ENCODE measurements at places on chromosomes 12 and 14.

DNA sequence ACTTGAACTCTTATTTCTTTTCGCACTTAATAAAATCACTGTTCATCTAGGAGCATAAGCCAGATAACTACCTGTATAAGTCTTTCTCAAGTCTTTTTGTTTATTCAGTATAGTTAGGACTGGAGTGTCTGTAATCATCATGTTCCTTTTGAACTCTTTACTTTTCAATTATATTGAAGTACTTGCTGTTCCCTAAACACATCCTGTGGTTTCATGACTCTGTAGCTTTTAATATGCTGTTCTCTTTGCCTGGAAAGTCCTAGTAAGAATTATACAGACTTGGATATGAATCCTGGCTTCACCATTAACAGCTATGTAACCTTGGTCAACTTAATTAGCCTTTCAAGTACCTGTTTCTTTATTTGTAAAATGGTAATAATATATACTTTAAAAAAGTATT lies 88.2 kb downstream of the CCDC91 start:
- DNase-seq: no peak

DNA sequence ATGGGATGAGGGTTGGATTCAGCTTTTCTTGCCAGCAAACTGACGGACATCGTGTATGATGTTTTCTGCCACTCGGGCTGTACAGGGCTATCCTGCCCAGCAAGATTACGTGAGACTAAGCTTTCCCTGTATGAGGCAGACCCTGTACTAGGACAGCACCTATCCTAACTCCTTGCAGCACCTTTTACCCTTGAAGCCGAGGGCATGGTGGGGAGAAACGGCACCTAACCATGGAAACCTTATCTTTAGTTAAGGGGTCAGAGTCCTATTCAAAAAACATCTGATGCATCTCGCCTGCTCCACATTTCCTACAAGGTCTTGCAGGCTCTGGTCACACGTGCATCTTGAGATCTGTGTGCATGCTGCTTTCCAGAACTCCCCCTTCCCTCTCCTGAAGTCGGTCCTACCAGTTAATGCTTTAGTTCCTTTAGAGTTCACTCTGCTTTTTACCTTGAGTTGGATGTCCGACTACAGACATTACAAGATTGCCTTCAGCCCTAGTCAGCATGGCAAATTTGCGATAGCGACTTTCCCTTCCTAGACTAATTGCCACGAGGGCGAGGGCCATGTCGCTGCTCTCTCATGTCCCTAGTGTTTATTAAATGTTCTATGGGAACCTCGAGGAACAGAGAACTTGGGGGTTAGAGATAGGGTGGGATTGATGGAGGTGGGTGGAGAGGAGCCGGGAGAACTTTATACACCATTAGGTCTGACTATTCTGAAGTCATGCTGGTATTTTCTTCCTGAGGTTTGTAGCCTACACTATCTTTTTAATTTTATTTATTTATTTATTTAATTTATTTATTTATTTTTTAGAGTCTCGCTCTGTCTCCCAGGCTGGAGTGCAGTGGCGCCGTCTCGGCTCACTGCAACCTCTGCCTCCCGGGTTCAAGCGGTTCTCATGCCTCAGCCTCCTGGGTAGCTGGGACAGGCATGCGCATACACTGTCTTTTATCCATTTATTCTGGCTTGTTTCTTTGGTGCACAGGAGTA lies 6.6 kb downstream of the RAN start:
- no peak for DNase-seq

DNA sequence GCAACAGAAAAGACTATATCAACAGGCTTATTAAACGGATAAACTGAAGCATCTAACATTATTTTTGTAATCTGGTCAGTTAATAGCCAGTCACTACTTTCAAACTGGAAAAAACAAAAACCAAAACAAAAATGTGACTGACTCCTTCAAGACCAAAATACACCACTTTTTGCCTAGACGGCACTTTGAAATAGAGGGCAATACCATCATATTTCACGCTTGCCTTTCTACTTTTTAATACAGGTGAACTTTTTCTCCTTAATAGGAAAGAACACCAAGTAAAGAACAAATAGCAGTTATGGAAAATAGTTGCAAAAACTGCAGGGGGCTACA lies 550 bp upstream of the NUP107 start:
- DNase-seq: no peak

DNA sequence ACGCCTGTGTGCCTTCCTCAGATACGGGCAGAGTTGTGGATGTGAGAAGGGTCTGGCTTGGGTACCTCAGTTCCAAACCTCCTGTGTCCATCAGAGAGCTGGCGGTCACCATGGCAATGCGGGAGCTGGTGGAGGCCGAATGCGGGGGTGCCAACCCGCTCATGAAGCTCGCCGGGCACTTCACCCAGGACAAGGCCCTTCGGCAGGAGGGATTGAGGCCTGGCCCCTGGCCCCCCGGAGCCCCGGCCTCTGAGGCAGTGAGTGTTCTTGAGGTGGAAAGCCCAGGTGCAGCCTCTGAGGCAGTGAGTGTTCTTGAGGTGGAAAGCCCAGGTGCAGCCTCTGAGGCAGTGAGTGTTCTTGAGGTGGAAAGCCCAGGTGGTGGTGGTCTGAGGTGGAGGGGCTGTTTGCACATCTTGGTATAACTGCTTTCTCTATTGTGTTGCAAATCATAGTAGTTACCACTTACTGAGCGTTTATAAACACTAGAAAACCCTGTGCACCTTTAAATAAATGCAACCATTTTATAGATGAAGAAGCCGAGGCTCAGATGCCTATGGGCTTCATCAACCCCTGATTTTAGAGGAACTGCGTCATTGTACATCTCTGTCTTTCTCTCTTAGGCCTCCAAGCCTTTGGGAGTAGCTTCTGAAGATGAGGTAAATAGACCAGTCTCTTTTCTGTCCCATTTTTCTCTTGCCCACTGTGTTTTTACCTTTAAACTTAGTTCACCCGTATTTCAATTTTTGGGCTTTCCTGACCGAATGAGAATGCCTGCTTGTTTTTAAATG lies 976 bp downstream of the PEX5 start:
- no peak for DNase-seq

DNA sequence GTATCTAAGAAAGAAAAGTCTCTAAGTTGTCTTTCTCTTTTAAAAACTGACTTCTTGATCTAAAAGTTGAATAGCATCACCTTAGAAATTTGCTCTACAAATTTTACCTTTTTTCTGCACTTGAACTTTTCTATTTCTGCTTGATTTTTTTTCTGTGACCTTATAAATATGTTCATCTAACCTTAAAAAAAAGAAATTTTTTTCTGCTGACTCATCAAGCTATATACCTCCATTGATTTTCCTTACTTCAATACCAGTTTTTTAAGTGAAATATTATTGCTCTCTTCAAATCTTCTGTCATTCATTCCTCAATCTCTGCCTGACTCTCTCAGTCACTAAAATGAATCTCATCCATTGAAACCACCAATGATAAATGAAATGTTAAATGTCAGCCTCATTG lies 910.1 kb downstream of the GALC start:
- DNase-seq: no peak

GRCh38 chr14:62209287-62209899 lies 447.2 kb downstream of the SNAPC1 start:
- no peak for DNase-seq

DNA sequence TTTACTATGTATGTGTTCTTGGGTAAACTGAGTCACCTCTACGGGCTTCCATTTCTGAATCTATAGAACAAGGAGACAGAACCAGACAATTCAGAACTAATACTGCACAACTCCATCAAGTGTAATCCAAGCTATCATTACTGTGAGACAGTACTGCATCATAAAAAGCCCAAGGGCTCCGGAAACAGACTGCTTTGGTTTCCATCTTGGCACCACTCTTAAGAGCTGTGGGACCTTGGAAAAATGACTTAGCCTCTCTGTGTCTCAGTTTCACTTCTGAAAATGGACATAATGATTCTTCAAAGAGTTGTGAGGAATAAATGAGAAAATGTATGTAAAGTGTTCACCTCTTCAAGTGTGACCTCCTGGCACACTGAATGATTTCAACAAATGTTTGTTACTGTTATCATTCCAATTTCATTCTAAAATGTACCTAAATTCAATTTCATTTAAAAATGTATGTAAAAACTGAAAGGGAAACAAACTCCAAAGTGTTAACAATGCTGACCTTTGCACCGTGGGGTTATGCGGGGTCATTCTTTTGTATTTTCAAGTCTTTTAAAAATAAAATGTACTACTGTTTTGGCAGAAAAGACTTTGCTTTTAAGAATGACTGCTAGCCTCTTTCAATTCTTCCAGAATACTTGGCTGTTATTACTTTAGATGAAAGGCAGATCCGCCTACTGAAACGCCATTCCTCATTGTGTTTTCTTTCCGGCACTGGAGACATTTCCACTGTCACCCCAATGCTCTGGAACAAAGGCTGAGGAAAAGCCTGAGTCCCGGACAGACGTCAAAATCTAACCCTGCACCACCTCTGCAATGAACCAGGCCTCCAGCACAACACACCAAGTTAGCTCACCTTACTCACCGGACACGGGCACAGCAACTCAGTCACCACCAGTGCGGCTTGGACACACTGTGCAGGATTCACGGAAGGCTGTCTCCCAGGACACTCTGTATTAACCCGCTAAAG lies 62.8 kb downstream of the TMCC3 start:
- no peak for DNase-seq

DNA sequence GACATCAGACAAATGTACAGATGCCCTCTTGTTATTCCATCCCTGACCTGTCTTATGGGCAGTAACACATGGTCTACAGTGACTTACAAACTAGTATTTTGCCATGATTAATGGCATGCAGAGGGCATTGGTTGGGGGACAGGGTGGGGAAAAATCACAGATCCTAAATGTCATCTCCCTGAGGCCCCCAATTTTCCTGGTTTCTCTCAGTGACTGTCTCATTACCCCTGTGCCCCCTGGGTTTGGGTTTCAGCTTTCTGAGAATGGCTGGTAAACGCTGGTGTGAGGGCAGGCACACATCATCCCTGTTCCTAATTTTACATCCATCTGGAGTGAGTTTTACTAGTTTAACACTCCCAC lies 10.1 kb downstream of the KRT76 start:
- no peak for DNase-seq

- no peak for DNase-seq
Measured at GRCh38 chr14:38252066-38252710, 3.7 kb downstream of the CLEC14A start.

All from effector CD4-positive, alpha-beta T cell (primary cell).